Activated effector memory CD4-positive, alpha-beta T cell treated with Interleukin-2 at 50 U/mL for 16 hours (primary cell): ENCODE measurements at places on chromosomes 7 and 10.

GRCh38 chr10:17409170-17409733 lies 45.1 kb downstream of the ST8SIA6 start:
- no peak for DNase-seq

- no peak for DNase-seq
These were observed 8.5 kb downstream of the GPER1 start for GRCh38 chr7:1096156-1097119.

DNA sequence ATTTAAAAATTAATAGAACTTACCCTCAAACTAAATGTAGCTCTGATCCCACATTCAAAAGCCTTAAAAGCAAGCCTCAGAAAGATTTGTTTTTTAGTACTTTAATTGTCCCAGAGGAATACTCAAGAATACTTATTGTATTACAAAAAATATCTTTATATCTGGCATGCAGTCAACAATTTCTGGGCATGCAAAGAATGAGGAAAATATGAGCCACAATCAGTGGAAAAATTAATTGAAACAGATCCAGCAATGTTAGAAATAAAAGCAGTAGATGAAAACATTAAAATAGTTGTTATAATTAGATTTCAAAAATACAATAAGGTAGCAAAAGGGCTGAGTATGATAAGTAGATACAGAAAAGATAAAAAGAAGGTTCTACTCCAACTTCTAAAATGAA lies 154.7 kb downstream of the PON1 start:
- no peak for DNase-seq

GRCh38 chr10:26378861-26379294 lies 59.3 kb upstream of the APBB1IP start:
- DNase-seq: no peak

GRCh38 chr10:110634527-110635209 lies 9.5 kb upstream of the RBM20 start:
- no peak for DNase-seq

DNA sequence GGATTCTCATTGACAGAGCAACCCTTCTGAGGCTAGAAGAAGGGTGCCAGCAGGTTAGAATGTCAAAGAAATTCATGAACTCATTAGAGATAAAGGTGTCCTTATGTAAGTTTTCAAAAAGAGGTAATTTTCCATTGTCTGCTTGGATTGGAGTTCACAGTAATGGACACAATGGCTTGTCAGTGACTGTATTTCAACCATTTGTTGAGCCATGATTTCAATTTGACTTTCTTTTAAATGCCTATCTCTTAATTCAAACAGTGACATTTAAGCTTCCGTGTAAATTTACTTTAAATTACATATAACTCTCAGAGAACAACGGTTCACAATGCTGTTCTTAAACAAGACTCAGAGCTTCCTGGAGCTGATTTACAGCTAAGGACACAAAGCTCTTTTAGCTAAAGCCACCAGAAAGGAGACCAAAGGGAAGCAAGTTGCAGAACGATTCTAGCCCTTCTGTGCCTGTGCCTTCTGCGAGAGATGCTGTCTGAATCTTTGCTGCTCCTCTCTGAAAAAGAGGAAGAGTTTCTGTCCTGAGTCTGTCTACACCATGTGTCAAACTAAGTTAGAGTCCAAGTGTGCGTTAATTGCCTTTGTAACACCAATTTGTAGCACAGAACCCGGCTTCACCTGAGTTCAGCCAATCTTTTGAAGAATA lies 42.2 kb upstream of the PFKP start:
- DNase-seq: no peak

DNA sequence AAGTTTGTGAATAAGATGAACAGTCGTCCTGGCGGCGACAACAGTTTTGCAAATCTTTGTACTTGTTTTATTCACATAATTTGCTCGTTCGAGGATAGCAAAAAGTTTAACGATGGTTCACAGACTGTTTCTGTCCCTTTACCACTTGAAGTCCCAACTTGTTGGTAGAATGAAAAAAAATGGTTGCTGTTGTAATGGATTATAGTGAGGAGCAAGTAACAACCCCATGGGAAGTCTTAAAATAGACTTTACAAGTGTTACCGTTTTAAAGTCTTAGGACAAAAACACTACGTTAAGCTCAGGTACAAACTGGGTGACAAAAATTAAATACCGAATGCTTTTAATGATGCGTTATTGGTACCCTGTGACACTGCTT lies 589 bp downstream of the LSM8 start:
- no peak for DNase-seq

DNA sequence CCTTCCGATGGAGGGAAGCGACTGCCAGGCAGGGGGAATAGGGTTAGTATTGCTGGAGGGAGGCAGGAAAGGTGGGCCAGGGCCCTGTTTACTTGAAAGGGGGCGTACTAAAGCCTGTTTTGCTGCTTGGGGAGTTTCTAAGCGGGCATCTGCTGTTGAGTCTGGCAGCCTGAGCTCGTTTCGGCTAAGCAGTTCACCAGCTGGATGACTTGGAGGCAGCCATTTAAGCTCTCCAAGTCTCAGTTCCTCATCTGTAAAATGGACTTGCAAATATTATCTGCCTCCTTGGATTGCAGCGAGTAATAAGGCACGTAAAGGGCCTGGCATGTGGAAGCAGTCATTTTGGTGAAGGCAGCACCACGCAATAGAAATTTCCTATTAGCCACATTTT lies 44.0 kb downstream of the LDB3 start:
- DNase-seq: no peak

GRCh38 chr7:48781752-48782151 lies 142.6 kb upstream of the CDC14C start:
- no peak for DNase-seq

DNA sequence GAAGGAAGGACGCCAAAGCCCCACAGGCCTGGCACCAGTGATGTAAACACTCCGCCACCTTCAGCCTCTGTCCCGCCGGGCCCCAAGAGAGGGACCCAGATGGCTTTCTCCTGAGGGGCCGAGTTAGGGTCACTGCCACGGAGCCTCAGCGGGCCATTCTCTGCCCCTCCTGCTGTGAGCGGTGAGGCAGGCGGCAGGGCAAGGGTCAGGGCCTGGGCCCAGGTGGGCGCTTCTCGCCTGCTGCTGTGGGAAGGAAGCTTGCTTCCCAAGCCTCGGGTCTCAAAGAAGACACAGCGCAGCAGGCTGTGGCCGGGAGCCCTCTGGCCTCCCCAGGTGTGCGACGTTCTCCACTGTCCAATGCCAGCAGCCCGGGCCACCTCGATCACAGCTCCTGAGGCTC lies 84.8 kb downstream of the PROSER2 start:
- DNase-seq: no peak

DNA sequence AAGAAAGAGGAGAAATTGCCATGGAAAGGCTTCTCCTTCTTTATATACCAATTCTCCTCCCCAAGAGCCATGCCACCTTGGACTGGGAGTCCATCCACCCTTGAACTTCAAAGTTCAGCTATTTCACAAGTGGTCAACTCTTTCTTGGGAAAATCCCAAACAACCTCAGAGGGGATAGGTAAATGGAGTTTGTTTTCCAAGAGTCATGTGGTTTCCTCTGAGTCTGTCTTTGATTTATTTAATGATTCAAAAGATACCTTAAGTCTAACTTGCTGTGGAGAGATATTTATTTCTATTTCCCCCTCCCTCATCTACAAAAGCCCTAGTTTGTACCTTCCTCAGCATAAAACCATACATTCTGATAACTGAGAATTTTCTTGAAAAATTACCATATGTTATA lies 758.6 kb upstream of the IGFBP3 start:
- no peak for DNase-seq

DNA sequence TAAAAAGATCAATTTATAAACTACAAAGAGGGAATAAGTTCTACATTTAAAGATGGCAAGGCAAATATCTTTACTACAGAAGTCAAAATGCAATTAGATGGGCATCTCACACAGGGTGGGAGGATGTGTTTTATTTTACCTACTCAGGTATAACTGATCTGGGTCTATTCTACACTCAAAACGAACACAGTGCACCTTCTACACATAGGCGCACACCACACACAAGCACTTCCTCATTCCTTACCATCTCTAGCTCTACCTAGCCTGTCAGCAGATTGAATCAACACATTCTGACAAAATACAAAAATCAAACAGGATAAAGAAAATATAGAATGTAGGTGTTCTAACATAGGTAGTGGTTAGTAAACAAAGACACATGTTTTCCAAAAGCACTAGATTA lies 64.8 kb downstream of the SGCE start:
- DNase-seq: no peak

GRCh38 chr10:10093021-10093420 lies 924.7 kb upstream of the CELF2 start:
- DNase-seq: no peak

DNA sequence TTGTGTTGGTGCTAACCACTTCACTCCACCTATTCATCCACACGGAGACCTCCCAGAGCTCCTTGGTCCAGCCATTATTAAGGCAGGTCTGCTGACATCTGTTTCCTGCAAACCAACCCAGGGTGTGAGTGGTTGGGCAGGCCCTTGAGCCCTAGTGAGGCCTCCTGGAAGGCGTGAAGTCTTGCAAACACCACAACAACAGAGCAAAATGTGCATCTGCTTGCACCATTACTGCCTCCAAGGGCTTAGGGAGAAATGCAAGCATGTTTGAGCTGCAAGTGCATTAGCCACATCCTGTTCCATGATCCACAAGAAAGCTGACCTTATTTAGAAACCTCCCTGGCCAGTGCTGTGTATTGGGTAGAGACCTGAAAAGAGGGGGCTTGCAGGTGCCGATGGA lies 325.5 kb downstream of the GRID1 start:
- no peak for DNase-seq

DNA sequence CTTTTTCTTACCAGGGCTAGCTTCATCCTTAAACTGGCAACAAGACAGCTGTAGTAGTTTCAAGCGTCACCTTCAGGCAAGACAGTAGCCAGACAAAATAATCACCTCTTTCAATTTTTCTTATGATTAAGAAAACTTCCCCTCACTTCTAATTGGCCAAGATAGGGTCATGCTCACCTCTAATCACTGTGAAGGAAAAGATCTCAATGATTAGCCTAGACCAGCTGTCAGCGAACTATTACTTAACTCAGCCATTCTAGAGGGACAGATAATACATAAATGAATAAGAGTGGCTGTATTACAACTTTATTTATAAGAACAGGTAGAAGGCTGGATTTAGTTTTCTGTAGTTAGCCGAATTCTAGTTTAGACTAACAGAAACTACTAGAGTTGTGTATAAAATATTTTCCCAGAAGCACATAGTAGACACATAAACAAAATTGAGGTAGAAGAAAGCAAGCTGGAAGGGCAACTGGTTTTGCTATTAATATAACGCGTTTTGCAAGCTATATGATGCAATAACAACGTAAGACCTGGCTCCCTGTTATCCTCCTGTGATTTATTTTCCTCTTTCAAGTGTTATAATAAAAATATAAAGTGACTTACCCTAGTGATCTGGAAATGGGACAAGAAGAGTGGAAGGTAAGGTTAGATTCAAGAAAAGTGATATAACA lies 64.3 kb downstream of the ELAPOR2 start:
- DNase-seq: no peak

GRCh38 chr10:116760919-116761318 lies 18.6 kb upstream of the HSPA12A start:
- no peak for DNase-seq

DNA sequence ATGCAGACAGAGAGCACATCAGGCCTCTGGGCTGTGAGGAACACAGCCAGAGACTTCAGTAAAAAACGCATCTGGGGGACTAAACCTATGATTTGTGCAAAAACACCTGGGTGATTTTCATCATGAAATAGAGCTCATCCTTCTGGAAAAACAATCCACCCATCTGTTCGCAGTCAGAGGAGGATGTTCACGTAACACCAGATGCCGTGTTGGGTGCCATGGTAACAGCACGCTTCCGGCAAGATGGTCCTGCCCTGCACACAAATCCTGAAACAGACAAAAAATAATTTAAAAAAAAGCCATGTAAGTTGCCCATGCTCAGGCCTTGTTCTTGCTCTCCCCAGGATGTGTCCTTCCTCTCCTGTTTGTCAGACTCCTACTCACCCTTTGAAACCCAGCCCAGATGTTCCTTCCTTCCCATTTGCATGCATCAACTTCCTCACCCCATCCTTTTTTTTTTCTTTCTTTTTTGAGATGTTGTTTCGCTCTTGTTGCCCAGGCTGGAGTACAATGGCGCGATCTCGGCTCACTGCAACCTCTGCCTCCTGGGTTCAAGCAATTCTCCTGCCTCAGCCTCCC lies 28.3 kb upstream of the GNA12 start:
- no peak for DNase-seq

DNA sequence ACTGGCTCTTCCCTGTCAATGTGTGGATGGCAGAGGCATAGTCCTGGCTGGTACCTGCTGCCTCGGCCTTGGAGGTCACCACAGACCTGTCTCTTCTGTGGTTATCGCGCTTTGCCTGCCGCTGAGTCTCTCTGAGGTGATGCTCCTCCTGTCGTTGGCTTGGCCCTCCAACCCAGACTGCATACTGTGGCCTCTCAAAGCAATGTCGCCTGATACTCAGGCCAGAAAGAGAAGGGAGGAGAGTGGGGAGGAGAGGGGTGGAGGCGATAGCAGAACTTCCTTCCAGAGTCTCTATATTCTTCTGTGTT lies 133.2 kb upstream of the KCNMA1 start:
- no peak for DNase-seq

- DNase-seq: no peak
These were observed 125.8 kb downstream of the DOCK4 start for GRCh38 chr7:112080441-112080840.

DNA sequence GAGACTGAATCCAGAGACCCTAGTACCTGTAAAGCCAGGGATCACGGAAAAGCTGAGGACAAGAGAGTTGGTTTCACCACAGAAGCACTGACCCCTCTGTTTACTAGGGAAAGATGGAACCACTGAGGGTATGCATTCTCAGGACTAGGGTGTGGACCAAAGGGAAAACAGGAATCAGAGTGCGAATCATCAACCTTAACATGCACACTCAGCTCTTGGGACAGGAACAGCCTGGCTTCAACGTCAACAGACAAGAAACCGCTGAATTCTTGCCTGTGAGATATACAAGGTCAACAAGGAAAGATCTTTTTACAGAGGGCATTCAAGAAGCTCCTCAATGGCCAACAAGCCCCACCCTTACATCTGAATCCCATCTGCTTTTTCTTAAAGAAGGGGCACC lies 14.9 kb downstream of the TNRC18 start:
- no peak for DNase-seq

GRCh38 chr7:134885967-134886352 lies 100.3 kb upstream of the AGBL3 start:
- DNase-seq: no peak

DNA sequence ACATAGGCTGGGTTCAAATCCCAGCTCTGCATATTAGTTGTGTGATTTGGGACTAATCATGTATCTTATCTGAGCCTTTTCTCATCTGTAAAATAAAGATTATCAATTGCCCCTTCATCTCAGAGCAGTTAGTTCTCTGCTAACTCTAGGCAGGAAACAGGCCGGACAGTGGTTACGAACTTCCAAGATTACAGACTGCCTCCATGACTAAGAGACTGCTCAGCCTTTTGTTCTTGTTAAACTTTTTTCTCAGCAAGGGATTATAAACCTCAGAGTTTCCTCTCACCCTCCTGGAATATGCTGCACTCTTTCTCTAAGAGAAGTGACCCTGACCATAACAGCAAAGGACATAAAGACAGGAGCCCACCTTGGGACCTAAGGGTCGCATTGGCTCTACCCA lies 52.5 kb upstream of the NFKB2 start:
- no peak for DNase-seq
